Activated T-cell treated with anti-CD3 and anti-CD28 coated beads for 48 hours (primary cell): ENCODE measurements at places on chromosomes 7 and 10.

DNA sequence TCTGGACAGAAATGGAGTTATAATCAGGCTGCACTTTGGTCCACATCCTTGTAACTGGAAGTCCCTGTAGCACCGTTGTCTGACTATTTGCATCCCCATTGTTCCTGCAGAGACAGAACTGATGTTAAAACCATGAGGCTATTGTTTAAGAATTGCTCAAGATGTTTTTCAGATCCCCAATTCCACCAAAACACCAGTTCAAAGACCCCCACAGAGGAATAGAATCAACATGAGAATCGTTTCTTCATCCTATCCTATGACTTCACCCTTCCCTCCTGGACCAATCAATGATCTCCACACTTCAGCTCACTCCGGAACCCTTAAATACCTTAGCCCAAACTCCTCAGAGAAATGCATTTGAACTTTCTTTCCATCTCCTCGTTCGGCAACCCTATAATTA is 57.1 kb upstream of the GRID1 start:
- no peak for DNase-seq

GRCh38 chr7:137891016-137891655 is 44.4 kb upstream of the DGKI start:
- no peak for DNase-seq

GRCh38 chr10:20535897-20536881 is 360.9 kb downstream of the NEBL start:
- DNase-seq: no peak

DNA sequence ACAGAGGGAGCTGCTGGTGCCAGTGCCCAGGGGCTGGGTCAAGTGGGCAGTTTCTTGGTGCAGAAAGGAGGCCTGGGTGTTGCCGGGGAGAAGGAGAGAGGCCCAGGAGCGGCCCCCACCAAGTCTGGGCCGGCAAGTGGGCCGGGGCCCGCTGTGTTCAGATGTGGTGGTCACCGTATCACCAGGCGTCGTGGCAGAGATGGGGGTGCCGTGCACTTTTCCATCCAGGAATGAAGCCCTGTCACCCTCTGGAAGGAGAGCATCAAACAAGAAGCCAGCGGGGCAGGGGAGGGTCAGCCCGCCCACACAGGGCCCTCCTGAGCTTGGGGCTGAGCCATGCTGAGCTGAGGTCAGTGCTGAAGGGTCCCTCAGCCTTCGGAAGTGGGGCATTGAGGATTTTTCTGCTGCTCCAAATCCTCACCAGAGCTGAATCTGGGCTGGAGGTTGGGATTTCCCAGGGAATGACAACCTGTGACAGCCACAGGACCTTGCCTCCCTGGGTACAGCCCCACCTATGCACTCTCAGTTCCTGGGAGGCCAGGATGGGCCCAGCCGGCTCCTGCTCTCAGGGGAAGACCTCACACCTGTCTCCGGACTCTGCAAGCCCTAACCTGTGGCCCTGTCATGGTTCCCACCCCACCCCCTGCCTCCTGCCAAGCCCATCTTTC is 27.9 kb upstream of the INPP5A start:
- no peak for DNase-seq

DNA sequence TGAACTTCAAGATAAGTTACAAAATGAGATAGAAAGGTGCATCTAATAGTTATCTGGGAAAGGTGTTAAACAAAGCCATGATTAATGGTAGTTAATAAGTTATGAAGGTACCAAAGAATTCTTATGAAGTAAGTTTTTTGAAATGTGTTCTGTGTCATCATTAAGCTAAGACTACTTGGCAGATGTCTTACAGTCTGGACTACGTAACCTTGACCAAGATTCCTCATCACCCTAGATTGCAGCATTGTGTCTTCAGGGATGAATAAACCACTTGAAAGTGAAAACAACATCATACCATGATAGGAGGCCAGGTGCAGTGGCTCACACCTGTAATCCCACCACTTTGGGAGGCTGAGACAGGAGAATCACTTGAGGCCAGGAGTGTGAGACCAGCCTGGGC is 48.2 kb downstream of the GOT1 start:
- no peak for DNase-seq

GRCh38 chr7:150435047-150435389 is 15.4 kb upstream of the GIMAP8 start:
- no peak for DNase-seq

- DNase-seq: no peak
These were observed 617.2 kb downstream of the GRM8 start for GRCh38 chr7:126635545-126635944.

GRCh38 chr7:140053812-140054539 is 8.8 kb downstream of the PARP12 start:
- DNase-seq: no peak

DNA sequence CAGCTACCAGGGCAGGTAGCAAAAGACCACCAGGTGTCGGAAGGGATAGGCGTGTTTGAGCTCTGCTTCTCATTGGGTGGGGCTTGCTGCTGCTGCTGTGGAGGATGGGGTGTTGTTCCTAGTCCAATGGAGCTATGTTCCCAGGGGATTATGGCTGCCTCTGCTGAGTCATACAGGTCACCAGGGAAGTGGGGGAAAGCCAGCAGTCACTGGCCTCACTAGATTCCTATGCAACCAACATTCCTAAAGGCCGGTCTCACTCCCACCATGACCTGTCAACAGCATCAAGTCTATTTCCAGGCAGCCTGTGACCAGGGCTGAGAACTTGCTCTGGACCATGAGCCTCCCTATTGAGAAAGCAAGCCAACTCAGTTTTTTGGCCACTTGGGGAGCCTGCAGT is 1160.8 kb downstream of the REEP3 start:
- DNase-seq: no peak

GRCh38 chr7:25031007-25031406 is 51.0 kb upstream of the OSBPL3 start:
- DNase-seq: no peak

DNA sequence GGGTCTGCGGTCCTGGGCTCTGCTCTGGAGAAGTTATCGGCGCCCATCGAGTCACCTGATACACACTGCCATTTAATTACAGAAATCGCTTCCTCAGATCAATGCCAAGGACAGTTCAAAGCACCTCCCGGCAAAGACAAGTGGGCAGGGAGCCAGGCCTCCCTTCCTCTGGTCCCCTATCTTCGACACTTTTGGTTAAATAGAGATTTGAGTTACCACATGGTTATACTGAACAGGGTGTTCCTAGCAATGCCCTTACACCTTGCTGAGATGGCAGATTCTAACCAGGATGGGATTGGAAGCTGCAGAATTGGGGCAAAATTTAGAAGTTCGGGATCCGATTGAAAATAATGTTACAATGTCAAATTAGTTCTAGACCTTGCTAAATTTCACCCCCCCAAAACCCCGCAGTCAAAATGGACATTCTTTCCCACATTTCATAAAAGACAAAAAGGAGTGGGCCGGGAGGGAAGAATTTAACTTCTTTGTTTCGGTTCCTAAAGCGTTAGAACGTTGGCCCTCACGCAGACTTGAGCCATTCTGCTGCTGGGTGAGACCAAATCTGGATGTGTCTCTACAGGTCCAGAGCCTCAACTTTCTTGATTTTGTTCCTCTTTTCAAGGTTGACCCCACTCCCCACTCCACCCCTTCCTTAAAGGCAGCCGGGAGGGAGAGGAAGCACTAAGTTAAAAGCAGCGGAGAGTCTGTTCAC is 2.2 kb upstream of the DLX5 start:
- no peak for DNase-seq

DNA sequence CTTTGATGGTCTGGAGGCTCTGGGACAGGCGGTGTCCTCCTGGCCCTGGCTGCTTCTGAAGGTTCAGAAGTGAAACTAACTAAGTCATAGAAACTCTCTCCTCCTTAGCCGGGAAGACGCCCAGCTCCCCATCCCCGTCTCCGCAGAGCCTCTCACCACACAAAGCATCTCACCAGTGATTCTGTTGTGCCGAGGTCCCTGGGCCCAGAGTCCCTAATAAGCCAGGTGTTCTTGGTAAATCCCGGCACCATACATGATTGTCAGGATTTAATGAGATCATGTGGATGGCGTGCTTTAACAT is 9.4 kb downstream of the HKDC1 start:
- no peak for DNase-seq

- no peak for DNase-seq
These were observed 90.7 kb upstream of the KIAA1217 start for GRCh38 chr10:24118246-24118645.

- no peak for DNase-seq
These were observed 124.5 kb downstream of the AHR start for GRCh38 chr7:17422966-17423365.

DNA sequence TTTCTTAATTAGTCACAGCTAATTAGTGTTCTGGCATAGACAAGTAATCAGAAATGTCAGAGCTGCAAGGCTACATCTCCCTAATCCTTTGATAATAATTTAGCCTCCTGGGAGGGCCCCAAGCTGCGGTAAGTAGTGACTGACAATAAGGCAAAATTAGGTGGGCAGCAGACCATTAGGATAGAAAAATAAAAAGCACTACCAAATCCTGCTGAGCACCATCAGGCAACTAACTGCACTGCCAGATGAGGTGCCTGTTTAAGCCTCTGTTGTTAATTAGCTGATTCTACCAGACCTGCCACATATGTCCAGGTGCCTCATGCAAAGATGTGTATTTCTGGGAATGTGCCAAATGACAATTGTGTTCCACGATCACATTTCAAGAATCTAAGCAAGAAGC is 32.5 kb upstream of the FEZF1 start:
- DNase-seq: no peak

DNA sequence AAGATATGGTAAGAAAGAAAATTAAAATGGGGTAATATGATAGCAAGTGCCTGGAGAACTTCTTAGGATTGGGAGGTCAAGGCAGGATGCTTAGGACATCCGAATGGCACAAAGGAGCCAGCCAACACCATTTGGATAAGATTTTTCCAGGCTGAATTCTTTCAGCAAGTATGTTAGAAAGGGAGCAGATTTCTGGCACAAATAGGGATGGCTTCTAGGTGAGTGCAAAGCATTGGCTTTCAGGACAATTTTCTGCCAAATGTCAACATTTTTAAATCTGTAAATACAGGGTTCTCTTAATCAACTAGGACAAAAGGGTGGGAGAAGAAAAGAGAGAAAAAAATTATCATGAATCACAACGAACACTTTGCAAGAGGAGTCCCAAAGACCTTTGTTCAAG is 409.1 kb downstream of the GPAM start:
- DNase-seq: no peak

DNA sequence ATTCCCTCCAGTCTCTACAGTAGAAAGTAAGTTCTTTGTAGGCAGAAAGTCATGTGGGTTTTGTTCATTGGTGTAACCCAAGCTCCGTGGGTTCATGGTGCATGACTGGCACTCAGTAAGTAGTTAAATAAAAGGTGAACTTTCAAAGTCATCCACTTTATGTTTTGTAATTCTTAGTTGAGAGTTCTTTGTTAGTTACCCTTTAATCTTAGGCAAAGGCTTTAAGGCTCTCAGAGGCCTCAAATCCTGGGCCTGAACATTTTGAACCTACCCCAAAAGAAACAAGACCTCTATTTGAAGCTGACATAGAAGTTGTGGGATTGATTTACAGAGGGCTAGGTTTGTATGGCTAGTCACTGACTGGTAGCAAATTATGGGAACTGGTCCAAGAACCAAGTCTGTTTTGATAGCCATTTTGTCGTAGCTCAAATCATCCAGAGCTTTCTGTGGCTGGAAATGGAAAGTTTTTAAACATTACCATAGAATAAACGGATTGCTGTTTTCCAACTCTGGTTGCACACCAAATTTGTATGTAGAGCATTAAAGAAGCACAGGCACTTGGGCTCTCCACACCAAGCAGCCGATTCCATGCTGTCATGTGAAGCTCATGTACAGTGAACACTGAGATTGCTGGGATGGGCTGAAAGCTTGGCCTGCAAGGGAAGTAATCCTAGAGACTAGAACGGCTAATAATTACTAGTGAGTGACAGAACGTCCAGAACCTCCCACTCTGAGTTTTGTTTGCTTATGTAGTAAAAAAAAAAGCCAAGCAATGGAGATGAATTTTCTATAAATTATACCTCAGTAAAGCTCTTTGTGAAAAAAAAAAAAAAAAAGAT is 53.5 kb downstream of the DENND11 start:
- no peak for DNase-seq

DNA sequence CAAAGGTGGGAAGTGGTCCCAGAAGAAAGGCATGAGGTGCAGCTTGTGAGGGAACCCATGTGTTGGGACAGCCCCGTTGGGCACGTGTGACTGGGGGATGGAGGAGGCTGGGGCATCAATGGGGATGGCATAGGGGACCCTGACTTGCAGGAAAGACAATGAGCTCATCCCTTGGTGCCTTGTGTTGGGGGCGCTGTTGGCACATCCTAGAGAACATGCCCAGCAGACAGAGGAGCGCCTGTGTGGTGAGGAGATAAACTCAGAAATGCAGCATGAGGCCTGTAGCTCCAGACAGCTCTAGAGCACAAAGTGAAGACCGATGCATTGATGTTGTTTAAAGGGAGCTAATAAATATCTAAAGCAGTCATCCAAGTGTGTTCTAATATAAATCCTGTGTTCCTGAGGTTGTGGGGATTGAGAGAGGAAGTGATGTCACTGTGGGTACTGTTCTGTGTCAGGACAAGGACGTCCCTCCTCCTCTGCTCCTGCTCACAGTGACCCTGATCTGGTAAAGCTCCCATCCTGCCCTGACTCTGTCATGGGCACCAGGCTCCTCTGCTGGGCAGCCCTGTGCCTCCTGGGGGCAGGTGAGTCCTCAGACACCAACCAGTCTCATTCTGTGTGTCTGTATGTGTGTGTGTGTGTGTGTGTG is 126.1 kb upstream of the PRSS58 start:
- no peak for DNase-seq

- DNase-seq: no peak
These were observed 119.6 kb downstream of the LRRTM3 start for GRCh38 chr10:67045404-67045803.

- DNase-seq: no peak
These were observed 316.8 kb downstream of the ELMO1 start for GRCh38 chr7:37131855-37132254.

DNA sequence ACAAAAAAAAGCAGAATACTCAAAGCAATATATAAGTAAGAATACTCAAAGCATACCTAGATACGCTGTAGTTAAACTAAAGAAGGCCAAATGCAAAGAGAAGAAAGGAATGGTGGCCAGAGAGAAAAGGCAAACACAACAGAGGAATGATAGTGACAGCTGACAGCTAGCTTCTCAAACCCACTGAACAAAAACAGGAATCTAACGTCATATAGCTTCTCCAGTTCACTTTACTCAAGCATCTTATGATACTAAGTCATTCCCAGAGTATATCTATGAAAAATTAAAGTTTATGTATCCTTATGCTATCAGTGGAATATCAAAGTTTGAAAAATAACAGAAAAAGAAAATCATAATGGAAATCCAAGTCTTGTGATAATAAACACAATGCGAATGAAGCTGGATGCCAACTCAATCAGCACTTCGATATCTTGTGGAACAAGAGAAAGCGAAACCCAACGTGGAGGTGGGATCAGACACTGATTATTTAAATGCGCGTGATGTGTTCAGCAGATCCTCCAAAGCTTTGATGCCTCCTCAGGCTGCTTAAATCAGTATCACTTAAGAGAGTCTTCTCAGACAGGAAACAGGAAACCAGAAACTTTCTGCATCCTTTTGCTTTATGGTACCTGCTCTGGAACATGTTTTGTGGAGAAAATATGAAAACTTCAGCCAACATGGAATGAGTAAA is 102.8 kb downstream of the PIP4K2A start:
- DNase-seq: no peak
